Kidney tubule cell (primary cell): ENCODE measurements at places on chromosomes 16 and 17.

DNA sequence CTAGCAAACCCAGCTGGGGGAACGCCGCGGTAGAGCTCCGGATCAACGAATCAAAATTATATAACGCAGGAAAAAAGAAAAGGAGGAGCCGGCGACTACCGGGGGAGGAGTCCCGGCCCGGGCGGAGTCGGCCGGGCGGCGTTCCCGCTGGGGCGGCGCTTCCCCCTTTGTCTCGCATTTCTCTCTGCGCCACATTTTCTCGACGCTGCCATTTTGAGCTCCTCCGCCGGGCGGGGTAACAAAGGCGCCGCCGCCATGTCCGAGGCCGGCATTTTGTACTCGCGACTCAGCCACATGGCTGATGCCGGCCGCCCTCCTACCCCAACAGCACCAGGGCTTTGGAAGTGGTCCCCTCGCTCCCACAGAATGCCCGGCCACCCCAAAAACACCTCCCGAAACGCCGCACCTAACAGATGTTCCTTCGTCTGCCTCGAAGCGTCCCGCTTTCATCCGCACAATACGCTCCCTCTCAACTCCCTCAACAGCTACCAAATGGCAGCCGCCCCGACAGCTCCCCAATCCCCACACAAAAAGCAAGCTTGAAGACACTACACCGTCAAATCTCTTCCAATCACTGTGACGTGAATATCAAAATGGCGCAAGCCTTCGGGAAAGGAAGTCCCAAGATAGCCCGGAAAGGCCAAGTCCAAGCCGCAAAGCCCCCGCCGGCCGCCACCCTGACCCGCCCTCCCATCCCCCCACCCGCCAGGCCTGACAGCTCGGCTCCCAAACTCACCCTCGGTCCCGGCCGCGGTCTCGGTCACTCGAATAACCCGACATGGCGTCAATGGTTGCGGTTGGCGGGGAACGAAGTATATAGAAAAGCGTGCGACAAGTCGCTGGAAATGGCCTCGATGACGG lies 519 bp downstream of the DDX5 start:
- DNase-seq: peak; percentile 86

GRCh38 chr17:36858119-36859002 lies 78.9 kb upstream of the LHX1 start:
- peak; percentile 53 for DNase-seq

GRCh38 chr17:46044286-46044928 lies 45.4 kb downstream of the STH start:
- peak; percentile 89 for DNase-seq

DNA sequence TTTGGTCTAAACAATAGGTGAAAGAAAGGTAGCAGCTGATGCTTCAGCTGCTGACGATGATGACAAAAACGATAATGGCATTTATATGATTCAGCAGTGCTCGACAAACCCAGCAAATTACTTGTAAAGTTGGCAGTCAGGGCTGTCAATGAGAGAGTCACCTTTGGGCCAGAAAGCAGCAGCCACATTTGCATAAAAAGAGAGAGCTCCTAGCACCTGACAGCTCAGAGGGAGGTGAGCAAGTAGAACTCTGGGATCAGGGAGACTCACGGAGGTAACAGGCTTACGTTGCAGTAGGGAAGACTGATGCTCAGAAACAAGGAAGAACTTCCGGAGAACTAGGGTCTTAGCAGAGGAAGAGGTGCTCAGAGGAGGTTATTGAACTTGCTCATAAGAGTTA lies 291.9 kb upstream of the ZFHX3 start:
- no peak for DNase-seq

DNA sequence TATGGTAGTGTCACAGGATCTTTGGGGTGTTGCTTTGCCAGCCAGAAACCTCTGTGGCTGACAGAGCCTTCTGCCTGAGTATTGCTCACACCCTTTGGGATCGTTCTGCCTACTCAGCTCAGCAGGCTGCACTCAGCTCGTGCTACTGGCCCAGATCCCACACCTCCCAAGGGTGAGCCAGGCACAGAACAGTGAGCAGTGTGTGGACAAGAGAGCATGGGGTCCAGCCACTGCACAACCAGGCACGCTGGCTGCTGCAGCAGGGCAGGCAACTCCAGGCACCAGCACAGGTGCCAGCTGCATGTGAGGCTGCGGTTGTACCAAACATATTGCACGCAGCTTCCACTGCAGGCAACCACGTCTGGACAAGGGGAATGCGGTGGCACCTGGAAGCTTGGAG lies 84.9 kb downstream of the CYB561 start:
- DNase-seq: no peak

DNA sequence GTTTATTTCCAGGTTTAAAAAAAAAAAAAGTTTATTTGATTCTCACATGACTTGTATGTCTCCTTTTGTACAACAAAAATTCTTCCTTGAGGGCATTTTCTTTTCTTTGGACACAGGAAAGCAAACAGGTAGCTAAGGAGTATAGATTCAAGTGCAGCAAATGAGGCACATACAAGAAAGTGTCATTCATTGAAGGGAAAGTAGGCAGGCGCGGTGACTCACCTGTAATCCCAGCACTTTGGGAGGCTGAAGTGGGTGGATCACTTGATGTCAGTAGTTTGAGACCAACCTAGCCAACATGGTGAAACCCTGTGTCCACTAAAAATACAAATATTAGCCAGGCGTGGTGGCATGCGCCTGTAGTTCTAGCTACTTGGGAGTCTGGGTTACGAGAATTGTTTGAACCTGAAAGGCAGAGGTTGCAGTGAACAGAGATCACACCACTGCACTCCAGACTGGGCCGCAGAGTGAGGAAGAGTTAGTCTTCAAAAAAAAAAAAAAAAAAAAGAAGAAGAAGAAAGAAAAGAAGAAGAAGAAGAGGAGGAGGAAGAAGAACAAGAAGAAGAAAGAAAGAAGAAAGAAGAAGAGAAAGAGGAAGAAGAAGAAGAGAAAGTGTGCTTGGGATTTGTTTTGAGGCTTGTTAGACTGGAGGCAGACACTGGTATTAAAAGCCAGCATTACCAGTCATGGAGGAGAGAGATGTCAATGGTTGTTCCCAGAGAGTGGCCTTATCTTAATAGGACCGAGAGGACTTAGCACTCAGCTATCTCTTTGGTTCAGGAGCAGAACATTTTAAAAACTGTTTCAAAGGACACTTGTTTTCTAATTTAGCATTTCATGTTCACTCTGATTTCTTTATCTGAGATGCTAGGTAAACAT lies 19.7 kb downstream of the GINS3 start:
- peak; percentile 35 for DNase-seq

DNA sequence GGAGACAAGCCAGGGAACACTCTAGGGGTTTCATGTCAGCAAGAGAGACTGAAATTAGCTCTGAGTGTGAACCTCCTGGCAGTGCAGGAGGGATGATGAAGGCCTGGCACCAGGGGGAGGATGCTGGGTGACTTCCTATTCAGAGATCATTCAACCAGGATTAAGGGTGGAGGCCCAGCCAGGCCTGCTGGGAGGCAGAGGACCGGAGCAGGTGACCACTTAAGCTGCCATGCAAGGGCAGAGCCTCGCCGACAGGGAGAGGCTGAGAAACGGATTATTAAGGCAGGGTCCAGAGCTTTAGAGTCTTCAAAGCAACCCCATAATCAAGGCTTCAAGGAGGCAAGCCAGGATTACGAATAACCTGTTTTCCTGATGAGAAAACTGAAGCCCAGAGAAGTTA lies 10.6 kb upstream of the SRCIN1 start:
- DNase-seq: no peak

DNA sequence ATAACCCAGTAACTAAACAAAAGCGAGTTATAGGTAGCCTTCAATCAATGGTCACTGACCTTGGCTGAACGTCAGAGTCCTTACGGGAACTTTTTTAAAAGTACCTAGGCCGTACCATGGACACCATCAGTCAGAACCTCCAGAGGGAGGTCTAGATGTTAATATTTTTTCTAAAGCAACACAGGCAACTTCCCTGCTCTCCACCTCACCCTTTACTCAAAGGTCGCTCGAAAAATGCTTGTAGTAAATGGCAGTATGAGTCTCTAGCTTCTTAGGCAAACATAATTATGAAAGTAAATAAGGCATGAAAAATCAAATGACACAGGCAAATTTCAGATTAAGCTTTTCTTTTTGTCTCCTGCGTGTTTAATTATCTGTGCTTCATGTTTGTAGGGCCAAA lies 82.1 kb downstream of the SLC39A11 start:
- DNase-seq: no peak

DNA sequence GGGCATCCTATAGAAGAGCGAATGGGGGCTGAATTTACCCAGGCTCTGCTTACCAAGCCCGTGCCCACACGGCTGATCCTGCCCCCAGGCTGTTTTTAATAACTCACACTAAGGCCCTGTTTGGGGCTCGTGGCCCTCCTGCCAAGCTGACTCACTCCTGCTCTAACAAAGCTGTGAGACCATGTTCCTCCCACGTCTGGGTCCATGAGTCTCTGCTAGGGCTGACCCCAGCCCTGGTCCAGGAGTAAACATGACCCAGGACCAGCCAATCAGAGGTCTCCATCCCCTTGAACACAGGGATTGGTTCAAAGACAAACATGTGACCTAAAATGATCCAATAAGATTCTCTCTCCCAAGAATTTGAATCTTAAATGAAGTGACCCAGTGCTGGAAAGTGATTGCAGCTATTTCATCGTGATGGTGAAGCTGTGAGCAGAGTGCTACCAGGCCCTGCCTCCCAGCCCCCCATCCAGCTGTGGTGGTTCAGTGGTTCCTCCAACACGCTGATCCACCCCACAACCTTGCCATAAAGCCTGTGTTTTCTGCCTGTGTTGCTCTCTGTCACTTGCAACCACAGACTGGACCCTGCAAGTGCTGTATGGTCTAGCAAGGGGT lies 57.2 kb downstream of the C16orf82 start:
- DNase-seq: no peak

DNA sequence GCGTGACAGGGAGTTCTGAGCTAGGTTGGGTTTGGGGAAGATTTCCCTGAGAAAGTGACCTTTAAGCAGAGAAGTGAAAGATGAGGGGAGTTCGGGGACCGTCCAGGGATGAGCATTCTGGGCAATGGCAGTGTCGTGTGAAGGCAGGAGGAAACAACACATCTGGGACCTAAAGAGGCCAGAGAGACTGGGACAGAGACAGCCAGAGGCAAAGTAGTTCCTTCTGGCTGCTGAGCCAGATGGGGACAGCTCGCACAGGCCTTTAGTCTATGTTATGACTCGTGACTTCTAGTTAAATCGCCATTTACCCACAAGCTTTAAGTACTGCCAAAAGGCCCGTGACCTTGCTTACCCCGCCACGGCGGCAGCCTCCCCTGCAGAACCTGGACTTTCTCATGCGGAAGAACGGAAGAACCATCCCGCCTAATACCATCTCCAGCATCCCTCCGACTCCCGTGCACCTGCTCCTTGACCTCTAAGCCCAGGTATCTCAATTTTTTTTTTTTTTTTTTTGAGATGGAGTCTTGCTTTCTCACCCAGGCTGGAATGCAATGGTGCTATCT lies 8.5 kb upstream of the MED11 start:
- no peak for DNase-seq

GRCh38 chr16:27202923-27203506 lies 311 bp upstream of the KDM8 start:
- DNase-seq: no peak

DNA sequence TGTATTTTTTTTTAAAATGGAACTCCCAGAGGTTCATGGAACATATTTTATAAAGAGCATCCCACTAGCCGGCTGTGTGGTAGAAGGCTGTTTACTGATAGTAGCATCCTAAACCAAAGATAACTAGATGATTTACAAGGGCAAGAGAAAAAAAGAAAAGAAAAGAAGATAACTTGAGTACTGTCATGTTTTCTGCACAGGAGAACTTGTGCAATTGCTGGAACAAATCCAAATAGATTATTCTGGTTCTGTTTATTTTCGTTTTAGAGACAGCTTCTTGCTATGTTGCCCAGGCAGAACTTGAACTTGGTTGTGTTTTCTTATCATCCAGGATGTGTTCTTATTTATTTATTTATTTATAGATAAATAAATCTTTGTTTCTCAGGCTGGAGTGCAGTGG lies 20.9 kb upstream of the PPM1D start:
- no peak for DNase-seq

- no peak for DNase-seq
Measured at GRCh38 chr17:47665655-47666054, 15.9 kb downstream of the KPNB1 start.

DNA sequence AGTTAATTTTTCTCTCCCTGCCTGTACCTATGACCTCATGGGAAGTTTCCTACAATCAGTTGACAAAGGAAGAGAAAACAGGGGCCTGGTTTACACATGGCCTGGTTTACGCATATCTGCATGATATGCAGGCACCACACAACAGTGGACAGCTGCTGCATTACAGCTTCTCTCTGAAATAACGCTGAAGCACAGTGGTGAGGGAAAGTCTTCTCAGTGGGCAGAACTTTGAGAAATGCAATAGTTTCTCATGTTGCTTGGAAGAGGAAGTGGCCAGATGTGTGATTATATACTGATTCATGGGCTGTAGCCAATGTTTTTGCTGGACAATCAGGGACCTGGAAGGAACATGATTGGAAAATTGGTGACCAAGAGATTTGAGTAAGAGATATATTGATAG lies 324.1 kb upstream of the GOT2 start:
- DNase-seq: no peak

DNA sequence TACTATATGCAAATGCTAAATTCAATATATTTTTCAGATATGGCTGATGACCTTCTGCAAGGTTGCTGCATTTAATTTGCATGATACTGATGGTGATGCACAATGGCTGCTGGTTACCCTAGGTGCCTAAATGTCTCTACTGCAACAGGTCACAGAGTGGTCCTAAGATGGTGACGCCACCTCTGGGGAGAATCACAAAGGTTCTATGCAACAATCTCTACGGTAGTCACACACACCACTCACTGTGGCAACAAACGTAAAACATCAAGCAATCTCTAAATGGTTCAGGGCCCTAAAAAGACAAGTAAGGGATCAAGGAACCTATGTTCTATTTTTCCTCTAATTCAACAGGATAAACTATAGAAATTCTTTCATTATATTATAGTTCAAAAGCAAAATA lies 293.3 kb downstream of the CEP112 start:
- DNase-seq: no peak

DNA sequence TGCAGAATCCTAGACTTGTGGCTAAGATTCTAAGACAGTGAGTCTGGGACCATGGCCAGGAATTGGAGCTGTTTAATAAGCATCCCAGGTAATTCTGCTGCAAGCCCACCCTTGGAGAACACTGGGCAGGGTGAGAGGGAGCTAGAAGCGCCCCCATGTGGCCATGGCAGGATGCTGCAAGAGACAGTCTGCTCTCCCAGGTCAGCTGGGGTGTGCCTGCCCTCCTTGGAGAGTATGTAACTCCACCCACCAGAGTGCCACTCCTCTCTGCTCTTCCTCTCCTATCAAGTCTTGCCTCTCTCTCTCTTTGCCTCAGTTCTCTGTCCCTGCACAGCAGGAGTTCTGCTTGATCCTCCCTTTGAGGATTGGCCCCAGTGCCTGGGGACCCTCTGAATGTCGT lies 14.9 kb downstream of the RCVRN start:
- peak; percentile 37 for DNase-seq
